CD4-positive, CD25-positive, alpha-beta regulatory T cell (primary cell): ENCODE measurements at places on chromosomes 1 and 21.

GRCh38 chr1:235058695-235059094 lies 69.9 kb downstream of the TOMM20 start:
- H3K4me3 ChIP-seq, result no peak overlapping the region
- no peaks in the 10 kb centered on the region for H3K36me3 ChIP-seq
- no peak for DNase-seq

DNA sequence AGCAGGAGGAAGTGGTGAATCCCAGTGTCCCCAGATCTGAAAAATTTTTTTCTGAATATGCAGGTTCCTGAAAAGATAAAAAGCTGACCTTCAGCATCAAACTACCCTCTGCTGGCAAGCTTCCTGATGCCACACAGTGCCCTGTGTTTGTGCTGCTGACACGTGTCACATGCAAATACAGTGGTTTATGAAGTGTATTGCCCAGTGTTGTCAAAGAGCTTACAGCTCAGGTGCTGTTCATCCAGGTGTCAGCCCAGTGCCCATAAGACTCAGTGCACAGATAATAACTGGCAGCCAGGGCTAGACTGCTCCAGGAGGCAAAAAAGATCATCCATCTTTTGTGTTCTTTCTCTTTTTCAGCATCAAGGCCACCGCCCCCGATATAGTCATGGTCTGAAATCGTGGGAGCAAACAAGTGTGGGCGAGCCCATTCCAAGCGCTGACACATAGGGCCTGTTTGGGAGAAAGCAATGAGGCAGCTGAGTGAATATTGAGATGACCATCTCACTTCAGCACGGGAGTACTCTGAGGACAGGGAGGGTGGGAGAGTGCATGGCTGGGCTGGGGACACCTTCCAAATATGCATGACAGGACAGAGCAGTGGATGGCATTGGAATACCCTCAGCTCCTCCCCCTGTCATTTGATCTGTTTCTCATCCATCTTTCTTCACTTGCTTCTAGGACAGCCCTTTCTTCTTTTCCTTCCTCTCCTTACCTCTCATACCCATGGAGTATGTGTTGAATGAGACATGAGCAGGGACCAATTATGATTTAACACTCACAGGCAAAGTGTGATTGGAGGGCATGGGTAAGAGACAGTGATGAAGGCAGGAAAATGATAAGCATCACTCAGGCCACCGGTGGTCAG lies 6.4 kb upstream of the KCNK1 start:
- H3K4me3 ChIP-seq, result no peak overlapping the region
- H3K27me3 ChIP-seq, result peaks cover 12% of the 10 kb centered on the region
- H3K27ac ChIP-seq, result no peak overlapping the region
- no peaks in the 10 kb centered on the region for H3K36me3 ChIP-seq
- H3K4me1 ChIP-seq, result no peaks in the 10 kb centered on the region
- no peak for DNase-seq

DNA sequence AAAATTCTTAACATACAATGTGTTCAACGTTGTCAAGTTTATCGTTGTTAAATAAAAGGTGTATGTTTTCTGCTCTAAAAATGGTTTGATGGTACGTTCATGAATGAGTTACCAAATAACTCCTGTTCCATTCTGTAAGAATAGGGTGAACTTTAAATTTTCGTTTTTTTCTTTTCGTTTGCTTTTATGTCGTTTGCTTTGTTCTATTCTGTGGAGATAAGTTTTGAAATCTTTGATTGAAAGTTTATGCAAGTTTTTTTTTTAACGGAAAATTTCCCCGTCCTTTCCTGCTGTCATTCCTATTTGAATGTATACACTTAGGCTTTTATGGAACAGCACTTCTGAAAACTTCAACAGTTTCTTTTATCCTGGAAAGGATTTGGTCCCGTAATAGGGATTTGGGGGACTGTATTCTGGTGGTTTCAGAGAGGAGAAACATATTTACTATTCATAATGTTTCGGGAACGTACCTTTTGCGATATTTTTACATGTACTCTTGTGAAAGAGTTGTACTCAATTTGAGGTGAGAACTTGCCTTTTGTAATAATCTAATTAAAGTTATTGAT lies 1.7 kb downstream of the DR1 start:
- peaks cover 2% of the 10 kb centered on the region for H3K36me3 ChIP-seq
- H3K4me1 ChIP-seq, result peaks cover 50% of the 10 kb centered on the region
- no peak for DNase-seq
- peak overlapping the region; percentile 95 for H3K27ac ChIP-seq
- H3K4me3 ChIP-seq, result peak overlapping the region; percentile 96
- no peaks in the 10 kb centered on the region for H3K27me3 ChIP-seq

DNA sequence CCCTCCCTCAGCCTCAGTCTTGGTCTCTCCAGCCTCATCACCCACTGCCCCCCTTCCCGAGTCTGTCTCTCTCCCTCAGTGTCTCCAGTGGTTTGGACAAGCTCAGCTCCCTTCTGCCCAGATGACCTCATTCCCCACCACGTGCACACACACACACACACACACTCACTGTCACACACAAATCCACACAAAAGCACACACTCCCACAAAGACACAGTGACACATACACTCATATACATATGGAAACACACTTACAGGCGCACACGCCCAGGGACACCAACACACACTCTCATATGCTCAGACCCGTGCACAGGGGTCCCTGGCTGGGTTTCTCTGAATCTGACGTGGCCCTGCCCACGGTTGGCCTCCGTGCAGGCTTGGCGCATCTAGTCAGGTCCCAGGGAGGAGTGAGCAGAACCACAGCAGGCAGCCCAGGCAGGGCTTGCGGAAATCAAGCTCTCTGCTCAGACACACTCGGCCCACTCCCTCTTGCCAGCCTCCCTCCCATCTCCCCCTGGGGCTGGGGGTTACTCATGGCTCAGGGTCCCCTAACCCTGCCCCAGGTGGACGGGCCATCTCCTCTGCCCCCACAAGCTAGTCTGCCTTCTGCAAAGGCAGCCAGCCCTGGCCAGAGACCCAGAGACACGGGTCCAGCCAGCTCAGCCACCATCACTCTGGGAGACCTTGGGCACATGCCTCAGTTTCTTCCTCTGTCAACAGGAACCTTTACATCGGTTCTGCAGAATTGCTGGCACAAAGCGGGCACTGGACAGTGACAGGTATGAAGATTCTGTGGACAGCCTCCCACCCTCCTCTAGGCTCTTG lies 38.5 kb upstream of the FAM131C start:
- H3K4me3 ChIP-seq, result no peak overlapping the region
- no peak for DNase-seq
- no peak overlapping the region for H3K27ac ChIP-seq
- no peaks in the 10 kb centered on the region for H3K27me3 ChIP-seq
- no peaks in the 10 kb centered on the region for H3K36me3 ChIP-seq

DNA sequence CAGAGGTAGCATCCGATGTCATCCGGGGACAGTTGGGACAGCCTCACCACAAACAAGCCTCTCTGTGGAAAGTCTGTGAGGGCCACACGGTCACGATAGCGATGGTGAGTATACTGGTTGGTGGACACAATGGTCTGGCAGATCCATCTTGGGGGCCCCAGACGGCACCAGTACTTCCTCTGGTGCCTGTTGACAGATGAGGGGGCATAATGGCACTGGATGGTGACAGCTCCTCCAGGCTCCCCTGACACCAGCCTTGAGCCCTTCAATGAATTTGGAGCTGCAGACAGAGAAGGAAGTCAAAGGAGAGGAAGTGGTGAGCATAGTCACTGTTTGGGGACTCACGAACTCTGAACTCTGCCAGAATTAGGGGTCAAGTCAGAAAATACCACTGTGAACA lies 8.0 kb downstream of the FCAMR start:
- DNase-seq, result peak; percentile 34
- peaks cover 9% of the 10 kb centered on the region for H3K4me1 ChIP-seq

- H3K4me3 ChIP-seq, result no peak overlapping the region
- H3K27ac ChIP-seq, result no peak overlapping the region
- peak; percentile 34 for DNase-seq
- H3K4me1 ChIP-seq, result no peaks in the 10 kb centered on the region
- H3K36me3 ChIP-seq, result no peaks in the 10 kb centered on the region
- H3K27me3 ChIP-seq, result no peaks in the 10 kb centered on the region
Observed at GRCh38 chr1:22275626-22276395, 132.9 kb upstream of the WNT4 start.

- H3K4me1 ChIP-seq, result no peaks in the 10 kb centered on the region
- H3K4me3 ChIP-seq, result no peak overlapping the region
- no peaks in the 10 kb centered on the region for H3K36me3 ChIP-seq
- no peak for DNase-seq
- H3K27ac ChIP-seq, result no peak overlapping the region
Observed at GRCh38 chr1:68046885-68047658, 3.4 kb downstream of the DIRAS3 start.

DNA sequence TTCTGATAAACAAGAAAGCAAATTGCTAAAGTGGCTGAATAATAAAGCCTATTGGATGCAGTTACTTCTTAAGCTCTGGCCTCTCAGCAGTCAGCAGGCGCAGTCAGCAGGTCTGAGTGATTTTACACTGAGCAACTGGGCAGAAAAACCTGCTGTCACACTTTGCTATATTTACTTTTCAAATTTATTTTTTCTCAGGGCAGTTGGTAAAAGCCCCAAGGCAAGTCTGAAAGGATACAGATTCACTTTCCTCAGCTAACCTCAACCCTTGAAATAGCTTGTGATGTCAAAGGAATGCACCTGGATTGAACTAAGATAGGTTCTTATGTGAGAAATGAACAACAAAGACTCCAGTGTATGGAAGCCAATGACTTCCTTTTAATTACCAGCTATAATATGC lies 34.0 kb downstream of the ATP5PF start:
- H3K27me3 ChIP-seq, result no peaks in the 10 kb centered on the region
- no peak overlapping the region for H3K4me3 ChIP-seq
- no peak for DNase-seq
- no peak overlapping the region for H3K27ac ChIP-seq
- no peaks in the 10 kb centered on the region for H3K4me1 ChIP-seq
- no peaks in the 10 kb centered on the region for H3K36me3 ChIP-seq

GRCh38 chr1:217133958-217134856 lies 411.0 kb upstream of the ESRRG start:
- peaks cover 16% of the 10 kb centered on the region for H3K27me3 ChIP-seq
- no peak overlapping the region for H3K27ac ChIP-seq
- no peak overlapping the region for H3K4me3 ChIP-seq
- H3K36me3 ChIP-seq, result no peaks in the 10 kb centered on the region

GRCh38 chr1:87403061-87403820 lies 74.6 kb downstream of the LMO4 start:
- no peak for DNase-seq
- H3K4me3 ChIP-seq, result no peak overlapping the region
- H3K27ac ChIP-seq, result no peak overlapping the region
- H3K4me1 ChIP-seq, result no peaks in the 10 kb centered on the region

- no peaks in the 10 kb centered on the region for H3K36me3 ChIP-seq
- H3K27ac ChIP-seq, result no peak overlapping the region
- DNase-seq, result no peak
- no peaks in the 10 kb centered on the region for H3K27me3 ChIP-seq
- H3K4me1 ChIP-seq, result peaks cover 18% of the 10 kb centered on the region
Observed at GRCh38 chr21:32414579-32415358, 2.3 kb downstream of the EVA1C start.

DNA sequence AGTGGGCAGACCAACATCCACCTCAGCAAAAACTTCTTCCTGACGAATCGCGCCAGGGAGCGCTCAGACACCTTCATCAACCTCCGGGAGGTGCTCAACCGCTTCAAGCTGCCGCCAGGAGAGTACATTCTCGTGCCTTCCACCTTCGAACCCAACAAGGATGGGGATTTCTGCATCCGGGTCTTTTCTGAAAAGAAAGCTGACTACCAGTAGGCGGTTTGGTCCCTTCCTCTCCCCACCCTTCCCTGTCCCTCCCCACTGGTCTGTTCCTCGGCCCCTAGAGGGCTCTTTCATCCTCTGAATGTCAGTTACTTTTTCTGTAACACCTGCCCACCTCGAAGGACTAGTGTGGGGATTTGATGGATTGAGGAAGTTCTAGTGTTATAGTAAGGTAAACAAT lies 46.9 kb downstream of the CAPN2 start:
- no peak overlapping the region for H3K27ac ChIP-seq
- H3K27me3 ChIP-seq, result no peaks in the 10 kb centered on the region
- no peaks in the 10 kb centered on the region for H3K4me1 ChIP-seq

DNA sequence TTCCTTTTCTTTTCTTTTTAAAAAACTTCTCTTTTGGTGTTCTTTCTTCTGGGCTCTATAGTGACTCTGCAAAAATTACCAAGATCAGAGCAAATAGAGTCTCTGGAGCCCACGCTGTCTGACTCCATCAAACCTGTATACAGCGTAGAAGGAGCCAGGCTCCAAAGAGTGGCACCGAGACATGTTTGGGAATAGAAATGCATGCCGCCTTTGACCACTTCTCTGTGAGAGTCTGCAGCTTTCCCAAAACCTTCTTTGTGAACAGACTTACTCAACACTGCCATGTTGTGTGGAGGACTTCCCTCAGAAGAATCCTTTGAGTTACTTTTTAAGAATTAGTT lies 55.3 kb downstream of the GORAB start:
- no peaks in the 10 kb centered on the region for H3K4me1 ChIP-seq
- DNase-seq, result no peak
- no peaks in the 10 kb centered on the region for H3K36me3 ChIP-seq
- H3K27me3 ChIP-seq, result peaks cover 14% of the 10 kb centered on the region
- H3K4me3 ChIP-seq, result no peak overlapping the region

DNA sequence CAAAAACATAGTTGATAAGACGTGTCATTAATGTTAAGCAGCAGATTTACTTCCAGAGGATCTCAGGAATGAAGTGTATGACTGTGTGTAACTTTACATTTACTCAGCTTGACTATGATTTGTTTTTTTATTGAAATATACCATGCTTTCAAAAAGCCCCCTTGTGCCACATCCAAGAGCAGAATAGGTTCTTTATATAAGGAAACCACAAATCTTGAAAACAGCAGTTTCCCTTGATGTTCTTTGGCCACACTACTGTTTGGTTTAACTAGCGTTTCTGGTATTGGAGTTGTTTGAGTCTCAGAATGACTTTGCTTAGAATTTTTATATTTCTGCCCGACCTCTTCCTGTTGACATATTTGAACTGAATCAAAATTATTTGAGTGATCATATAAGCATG lies 25.0 kb downstream of the LRRC8C start:
- H3K4me1 ChIP-seq, result peaks cover 85% of the 10 kb centered on the region
- H3K4me3 ChIP-seq, result peak overlapping the region; percentile 79
- peaks cover 5% of the 10 kb centered on the region for H3K36me3 ChIP-seq
- H3K27me3 ChIP-seq, result no peaks in the 10 kb centered on the region
- peak overlapping the region; percentile 90 for H3K27ac ChIP-seq

DNA sequence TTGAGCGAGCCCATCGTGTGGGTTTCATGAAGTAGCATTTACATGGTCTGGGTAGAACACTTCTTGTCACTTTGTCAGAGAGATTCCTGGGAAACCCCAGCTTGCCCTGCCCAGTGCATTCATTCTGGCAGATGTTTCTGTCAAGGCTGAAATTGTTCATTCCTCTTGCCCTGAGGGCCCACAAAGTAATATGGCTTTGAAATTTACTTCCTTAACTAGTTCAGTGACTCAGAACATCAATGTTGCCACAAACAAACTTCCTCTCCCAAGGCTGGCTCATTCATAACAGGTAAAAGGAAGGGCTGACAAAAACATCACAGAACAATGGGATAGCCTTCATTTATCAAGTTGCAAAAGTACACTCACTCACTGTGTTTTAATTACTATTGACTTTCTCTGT lies 5.0 kb upstream of the KIAA0040 start:
- no peak overlapping the region for H3K4me3 ChIP-seq
- DNase-seq, result no peak
- peaks cover 10% of the 10 kb centered on the region for H3K4me1 ChIP-seq
- no peaks in the 10 kb centered on the region for H3K36me3 ChIP-seq
- peaks cover 4% of the 10 kb centered on the region for H3K27me3 ChIP-seq
